ENCODE measurements at places on chromosomes 1 and 21.

GRCh38 chr1:191671236-191671635 is 487.0 kb upstream of the RGS18 start:
- DNase-seq: no peak

DNA sequence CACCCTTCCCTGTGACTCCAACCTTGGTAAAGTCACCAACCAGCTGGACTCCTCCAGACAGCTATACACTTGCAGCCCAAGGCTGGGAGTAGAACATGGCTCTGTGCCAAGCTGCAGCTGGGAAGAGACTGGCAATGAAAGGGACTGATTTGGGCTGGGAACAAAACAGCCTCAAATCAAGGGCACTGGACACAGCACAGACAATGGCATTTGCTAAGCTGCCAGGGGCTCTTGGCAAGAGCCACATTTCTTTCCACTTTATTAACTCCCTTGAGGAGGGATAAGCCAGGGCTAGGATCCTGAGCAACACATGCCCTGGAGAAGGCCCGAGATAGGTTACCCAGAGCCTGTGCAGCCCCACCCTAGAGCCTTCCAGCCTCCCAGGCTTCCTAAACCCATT is 12.0 kb downstream of the SYT11 start:
- DNase-seq: no peak

DNA sequence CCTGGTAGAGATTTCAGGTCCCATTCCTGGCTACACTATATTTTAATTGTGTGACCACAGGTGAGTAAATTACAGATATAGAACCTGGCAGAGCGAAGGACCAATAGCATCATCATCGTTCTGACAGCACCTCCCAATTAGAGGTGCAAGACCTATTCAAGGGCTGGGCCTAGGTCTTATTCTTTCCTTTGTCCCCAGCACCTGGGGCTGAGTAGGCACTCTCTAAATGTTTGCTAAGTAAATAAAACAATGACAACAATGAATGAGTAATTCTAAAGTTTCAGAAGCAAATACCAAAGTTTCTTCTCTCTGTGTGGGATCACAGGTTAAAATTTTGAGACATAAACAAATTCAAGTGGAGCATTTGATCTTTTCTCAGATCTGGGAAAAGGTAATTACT is 32.7 kb downstream of the BEND5 start:
- DNase-seq: no peak

GRCh38 chr1:87017998-87018672 is 103.7 kb downstream of the HS2ST1 start:
- DNase-seq: no peak

DNA sequence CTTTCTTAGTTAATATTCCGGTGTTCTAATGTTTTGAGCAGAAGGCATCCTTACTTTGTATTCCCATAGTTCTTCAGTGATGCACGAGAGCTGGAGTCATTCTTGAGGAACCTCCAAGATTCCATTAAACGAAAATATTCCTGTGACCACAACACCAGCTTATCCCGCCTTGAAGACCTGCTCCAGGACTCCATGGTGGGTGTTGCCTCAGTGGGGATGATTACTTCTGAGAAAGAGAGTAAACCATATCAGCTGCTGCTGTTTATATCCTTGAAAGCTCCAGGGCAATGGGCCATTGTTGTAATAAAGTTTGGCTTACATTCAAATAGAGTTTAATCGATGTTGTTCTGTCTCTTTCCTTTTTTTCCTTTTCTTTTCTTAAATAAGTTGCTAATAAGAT is 93.1 kb downstream of the MACF1 start:
- no peak for DNase-seq

DNA sequence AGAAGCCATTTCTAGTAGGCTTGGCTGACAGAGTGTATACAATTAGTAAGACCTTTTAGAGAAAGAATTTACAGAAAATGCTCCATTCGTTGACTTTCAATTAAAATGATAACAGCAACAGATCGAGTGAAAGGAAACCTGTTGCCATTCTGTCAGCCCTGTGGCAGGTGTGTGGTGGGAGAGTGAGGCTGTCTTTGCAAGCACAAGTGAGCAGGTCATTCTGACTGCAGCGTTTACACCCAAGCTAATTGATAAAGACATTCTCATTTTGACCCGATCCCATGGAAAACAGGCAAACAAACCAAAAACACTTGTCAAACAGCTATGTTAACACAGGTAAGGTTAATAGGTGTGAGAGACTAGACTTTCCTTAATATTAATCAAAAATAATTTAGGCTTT is 257.3 kb downstream of the PTBP2 start:
- DNase-seq: no peak

DNA sequence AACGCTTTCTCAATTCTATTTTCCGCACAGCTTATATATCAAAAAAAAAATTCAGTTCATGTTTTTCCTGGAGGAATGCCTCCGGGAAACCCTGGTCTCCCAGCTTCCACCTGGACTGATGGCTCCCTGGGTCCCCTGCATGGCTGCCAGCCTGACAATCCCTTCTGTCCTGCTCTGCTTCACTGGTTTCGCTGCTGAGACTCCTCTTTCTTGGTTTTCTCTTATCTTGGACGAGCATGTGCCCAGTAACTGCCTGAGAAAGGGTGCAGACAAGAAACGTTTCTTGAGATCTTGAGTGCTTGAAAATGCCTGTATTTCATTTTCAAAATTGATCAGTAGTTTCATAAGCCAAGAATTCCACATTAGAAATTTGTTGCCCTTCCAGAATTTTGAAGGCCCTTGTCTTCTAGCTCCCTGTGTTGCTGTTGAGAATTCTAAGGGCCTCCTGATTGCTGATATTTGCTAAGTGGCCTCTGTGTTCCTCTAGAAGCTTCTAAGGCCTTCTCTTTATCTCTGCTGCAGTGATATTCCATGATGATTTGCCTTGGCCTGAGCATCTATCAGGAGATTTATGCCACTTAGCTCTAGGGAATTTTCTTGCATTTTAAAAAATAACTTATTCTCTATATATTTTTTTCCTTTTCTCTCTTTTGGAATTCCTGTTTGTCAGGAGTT is 44.7 kb downstream of the ETS2 start:
- no peak for DNase-seq

- no peak for DNase-seq
Observed at GRCh38 chr1:48016515-48016914, 19.3 kb upstream of the TRABD2B start.

DNA sequence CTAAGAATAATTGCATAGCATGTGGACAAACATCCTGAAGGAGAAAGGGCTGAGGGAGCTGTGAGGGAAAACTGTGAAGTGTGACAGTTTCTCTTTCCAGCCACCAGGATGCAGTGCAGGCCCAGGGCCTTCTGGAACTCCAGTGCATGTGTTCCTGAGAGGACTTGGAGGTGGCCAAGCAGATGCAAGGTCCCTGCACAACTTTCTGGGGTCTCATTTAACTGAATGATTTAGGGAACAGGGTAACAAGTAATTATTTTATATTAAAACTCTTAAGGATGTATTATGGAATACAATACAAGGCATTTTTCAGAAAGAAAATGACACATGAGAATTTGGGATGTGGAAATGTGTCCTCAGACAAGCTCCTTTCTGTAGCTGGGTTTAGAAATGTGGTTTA is 61.2 kb upstream of the MCOLN3 start:
- DNase-seq: peak; percentile 29

- no peak for DNase-seq
Observed at GRCh38 chr1:67436511-67437055, 6.4 kb upstream of the SERBP1 start.

DNA sequence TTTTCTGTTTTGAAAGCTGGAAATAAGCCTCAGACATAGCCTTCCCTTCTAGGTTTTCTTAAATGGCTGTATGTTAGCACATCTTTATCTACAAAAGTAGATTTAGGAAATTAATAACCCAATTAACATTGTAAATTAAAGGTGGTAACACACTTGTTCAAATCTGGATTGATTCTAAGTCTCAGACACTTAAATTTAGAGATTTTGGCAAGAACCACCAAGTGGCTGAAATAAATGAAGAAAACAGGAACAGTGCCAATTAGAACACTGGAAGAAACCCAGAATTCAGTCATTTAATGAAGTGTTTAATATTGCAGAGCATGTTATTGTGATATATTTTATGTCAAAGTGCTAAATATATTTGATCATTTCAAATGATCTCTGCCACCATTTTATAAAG is 628.2 kb downstream of the USP25 start:
- no peak for DNase-seq

DNA sequence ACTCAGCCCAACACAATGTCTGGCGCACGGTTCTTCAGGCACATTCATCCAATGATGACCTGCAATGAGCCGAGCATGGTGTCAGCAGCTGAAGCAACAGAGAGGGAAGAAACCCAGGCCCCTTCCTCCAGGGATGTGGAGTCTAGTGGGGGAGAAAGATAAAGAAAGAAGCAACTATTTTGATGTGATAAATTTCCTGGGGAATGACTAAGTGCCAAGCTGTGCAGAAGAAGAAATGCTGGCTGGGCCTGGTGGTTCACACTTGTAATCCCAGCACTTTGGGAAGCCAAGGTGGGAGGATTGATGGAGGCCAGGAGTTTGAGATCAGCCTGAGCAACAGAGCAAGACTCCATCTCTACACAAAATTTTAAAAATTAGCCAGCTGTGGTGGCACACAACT is 561.8 kb downstream of the KIF26B start:
- DNase-seq: no peak

GRCh38 chr21:15682186-15682895 is 47.4 kb upstream of the USP25 start:
- no peak for DNase-seq
